Activated T-helper 17 cell treated with anti-CD3 and anti-CD28 coated beads, Interleukin-2, amount 50 U/mL, for 72 hours (primary cell): ENCODE measurements at places on chromosomes 16 and 17.

GRCh38 chr17:54117452-54117851 lies 294.7 kb downstream of the KIF2B start:
- ATAC-seq = no peak

DNA sequence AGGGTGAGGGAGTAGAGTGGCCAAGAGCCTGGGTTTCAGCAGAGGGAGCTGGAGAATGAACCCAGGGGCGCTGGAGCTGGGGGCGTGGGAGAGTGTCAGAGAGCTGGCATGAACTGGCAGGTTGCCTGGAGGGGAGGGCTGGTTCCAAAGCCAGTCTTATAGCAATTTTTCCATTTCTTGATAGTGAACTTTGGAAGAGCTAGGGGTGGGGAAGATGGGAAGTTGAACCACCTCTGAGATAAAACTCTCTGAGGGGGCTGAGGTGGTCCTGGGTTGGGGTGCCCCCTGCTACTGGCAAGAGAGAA lies 36.9 kb downstream of the ADGRG5 start:
- no peak for ATAC-seq

GRCh38 chr17:41793784-41794539 lies 7.5 kb upstream of the JUP start:
- no peak for ATAC-seq

GRCh38 chr16:81785138-81785924 lies 6.2 kb downstream of the PLCG2 start:
- no peak for ATAC-seq

GRCh38 chr17:50311112-50311460 lies 34.8 kb upstream of the XYLT2 start:
- ATAC-seq = peak; percentile 85

GRCh38 chr17:32341141-32341856 lies 674 bp downstream of the C17orf75 start:
- ATAC-seq = peak; percentile 25

DNA sequence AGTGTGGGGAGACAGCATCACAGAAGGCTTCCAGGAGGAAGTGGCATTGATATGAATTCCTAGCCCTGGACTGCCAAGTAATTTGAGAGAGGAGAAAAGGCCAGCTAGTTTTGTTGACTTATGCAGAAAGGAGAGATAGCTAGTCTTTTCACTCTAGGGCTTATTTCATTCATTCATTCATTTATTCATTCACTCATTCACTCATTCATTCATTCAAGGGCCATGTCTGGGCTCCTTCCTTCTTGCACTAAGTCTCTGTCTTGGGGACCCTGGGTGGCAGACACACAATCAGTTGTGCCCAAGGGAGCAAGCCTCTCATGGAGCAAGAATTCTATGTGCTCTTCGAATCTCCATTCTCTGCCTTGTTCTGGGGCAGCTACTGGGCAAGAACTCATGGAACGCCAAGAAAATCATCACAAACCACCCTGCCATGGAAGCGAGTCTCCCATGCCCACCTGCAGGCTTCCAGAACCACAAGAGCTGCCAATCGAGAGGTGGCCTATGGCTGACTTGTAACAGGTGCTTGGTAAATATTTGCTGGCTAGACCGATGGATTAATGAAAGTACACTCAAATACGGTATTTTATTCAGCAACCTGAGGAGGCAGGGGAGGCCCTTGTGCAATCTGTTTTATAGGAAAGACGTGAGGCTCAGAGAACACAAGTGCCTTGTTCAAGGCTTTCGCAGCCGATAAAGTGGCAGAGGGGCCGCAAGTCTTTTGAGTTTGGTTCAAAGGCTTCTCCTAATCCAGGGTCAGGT lies 223.6 kb downstream of the XYLT1 start:
- no peak for ATAC-seq
